ENCODE measurements at places on chromosomes 2 and 18. TPM values are rescaled to one million over a fixed set of nuclear protein-coding genes. Genes with fewer than 3 reads are reported as not detected.

The CXCR4 gene
- total RNA-seq: 3.5 TPM

The CLEC4F gene
- 0.17 TPM for total RNA-seq

The FOXI3 gene
- not detected for total RNA-seq

The REG3A gene
- total RNA-seq: not detected

The NCKAP5 gene
- total RNA-seq: 11.1 TPM

The SERPINB8 gene
- total RNA-seq: 3.8 TPM

The IL1R2 gene
- total RNA-seq: 4.3 TPM

All from right cardiac atrium (tissue), 5 donors.